ENCODE measurements at places on chromosomes 11 and 22. TPM values are rescaled to one million over a fixed set of nuclear protein-coding genes. Genes with fewer than 3 reads are reported as not detected.

- no peak for DNase-seq
Observed at GRCh38 chr11:86589204-86589603, 83.2 kb downstream of the ME3 start.

Gene GRAMD1B
- 13.0 TPM for polyA plus RNA-seq

GRCh38 chr11:30741039-30741550 is 154.9 kb upstream of the MPPED2 start:
- peak; percentile 13 for DNase-seq

GRCh38 chr22:28102151-28102812 is 183.2 kb upstream of the PITPNB start:
- no peak for DNase-seq

DNA sequence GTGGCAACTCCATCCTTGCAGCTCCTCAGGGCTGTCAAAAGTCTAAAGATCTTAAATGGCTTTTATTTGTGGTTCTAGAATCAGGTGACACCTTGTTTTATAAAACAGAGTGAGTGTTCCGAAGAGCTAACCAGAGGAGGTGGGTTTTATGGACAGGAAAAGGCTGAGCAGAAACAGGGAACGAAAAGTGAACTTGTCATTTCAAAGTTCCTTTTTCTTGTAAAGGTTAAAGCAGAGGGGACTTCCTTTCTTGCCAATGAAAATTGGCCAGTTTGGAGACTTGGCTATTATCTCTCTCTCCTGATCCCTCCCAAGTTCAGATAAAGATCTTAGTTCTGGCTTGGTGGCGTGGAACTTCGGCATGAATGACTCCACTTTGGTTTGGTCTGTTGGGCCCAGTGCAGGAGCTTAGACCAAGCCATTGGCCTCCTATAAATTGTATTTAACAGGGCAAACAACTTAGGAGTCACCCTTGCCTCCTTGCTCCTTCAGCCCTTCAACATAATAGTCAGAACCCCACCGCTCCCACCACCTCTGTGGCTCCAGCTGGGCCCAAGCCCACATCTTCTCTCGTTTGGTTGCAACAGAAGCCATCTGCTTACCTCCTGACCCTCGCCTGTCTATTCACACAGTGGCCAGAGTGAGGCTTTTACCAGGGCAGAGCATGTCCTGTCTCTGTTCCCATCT is 102.4 kb upstream of the THY1 start:
- DNase-seq: no peak

Data from left kidney (tissue), 8 donors.